Fibroblast of skin of scalp (primary cell): ENCODE measurements at places on chromosomes 16 and 17.

DNA sequence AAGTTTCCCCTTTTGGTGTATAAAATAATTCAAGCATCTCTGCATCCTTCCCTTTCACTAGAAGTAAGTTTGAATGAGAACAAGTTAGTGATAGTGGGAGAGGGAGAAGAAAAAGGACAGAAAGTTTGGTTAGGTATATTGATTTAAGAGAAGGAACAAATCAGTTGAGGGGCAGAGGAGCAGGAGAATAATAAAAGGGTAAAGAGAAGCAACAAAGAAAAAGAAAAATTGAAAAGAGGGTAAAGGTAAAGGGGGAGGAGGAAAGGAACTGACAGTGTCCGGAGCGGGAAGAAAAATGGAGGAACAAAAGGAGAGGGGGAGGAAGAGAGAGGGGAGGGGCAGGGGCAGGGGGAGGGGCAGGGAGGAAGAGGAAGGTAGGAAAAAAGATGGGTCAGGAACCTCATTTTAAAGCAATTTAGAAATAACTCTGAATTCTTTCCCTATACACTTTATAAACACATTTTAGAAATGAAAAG, 6.3 kb upstream of the IGF2BP1 start:
- no peak for DNase-seq

GRCh38 chr17:8552577-8553320, 77.8 kb downstream of the MYH10 start:
- no peak for DNase-seq

DNA sequence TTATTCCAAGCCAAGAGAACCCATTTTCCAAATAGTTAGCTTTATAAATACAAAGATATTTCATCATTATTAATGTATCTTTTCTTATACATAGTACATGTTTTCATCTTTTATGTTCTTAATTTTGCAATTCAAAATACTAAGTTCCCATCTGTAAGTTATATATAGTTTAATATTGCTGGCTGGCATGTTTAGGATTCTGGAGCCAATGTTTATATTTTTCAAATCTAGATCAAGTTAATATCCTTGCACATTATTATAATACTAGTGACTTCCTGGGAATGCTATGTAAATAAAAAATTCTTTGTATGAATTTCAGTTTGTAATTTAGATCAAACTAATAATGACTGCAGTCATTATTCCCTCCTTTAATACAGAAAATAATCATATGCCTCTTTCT, 189.7 kb downstream of the CNTNAP4 start:
- no peak for DNase-seq

DNA sequence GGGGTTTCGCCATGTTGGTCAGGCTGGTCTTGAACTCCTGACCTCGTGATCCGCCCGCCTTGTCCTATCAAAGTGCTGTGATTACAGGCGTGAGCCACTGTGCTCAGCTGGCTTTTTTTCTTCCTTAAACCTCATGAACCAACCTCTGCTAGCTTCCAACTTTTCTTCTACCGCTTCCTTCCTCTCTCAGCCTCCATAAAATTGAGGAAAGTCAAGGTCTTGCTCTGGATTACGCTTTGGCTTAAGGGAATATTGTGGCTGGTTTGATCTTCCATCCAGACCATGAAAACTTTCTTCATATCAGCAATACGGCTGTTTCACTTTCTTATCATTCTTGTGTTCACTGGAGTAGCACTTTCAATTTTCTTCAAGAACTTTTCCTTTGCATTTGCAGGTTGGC, 57.5 kb upstream of the SDK2 start:
- DNase-seq = no peak

- no peak for DNase-seq
Observed at GRCh38 chr16:68079626-68080344, 5.4 kb upstream of the NFATC3 start.

- no peak for DNase-seq
Observed at GRCh38 chr17:883586-883962, 96.0 kb downstream of the NXN start.

DNA sequence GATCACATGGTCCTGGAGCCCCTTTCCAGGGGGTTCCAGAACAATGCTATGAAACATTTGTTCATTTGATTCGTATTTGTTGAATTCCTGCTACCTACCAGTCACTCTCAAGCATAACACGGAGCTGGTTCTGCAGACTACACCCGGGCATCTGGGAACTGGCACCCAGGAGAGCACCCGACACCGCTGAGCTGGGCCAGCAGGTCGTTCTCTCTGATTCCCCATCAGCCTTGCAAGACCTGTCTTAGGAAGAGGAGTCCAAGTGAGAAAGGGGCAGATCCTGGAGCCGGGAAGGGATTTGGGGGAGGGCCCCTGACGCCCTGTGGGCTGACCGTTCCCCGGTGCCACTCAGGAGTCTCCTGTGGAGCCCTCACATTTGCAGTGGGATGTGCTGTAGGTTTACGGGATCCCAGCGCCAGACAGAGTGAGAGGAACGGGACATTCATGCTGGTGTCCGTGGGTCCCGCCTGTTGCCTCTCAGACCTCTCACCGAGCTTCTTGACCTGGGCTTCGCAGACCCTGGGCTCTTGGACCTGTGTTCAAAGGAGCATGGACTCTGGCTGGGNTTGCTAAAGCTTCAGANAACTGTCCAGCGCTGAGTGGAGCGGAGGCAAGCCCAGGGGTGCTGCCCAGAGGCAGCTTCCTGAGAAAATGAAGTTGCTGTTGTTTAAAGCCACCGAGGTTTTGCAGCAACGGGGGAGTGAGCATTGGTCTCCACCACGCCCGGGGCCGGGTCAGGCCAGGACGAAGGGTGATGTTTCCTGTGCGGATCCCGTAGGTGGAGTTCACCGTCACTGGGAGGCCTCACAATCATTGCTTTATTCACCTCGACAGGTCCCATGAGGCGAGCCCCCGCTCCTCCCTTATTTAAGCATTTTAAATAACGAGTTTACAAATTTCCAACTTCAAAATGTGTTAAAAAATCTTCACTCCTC, 49.2 kb downstream of the METRNL start:
- DNase-seq = no peak

GRCh38 chr17:31479062-31479408, 87.6 kb downstream of the RAB11FIP4 start:
- DNase-seq = no peak

DNA sequence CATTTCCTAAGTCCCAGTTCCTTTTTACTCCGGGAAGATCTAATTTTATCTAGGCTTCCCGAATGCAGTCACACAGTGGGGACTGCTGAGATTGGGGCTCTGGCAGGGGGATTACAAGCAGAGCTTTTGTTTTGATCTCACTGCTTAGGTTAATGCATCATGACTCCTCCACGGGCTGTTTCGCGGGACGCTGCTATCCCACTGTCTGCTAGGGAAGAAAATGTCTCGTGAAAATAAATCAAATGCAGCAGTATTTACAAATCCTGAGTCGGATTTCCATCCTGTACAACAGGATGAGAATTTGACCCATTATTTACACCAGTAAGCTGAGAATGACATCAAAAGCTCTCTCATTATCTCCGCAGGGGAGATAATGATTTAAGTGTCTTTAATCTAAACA, 83.8 kb downstream of the CDH11 start:
- no peak for DNase-seq

DNA sequence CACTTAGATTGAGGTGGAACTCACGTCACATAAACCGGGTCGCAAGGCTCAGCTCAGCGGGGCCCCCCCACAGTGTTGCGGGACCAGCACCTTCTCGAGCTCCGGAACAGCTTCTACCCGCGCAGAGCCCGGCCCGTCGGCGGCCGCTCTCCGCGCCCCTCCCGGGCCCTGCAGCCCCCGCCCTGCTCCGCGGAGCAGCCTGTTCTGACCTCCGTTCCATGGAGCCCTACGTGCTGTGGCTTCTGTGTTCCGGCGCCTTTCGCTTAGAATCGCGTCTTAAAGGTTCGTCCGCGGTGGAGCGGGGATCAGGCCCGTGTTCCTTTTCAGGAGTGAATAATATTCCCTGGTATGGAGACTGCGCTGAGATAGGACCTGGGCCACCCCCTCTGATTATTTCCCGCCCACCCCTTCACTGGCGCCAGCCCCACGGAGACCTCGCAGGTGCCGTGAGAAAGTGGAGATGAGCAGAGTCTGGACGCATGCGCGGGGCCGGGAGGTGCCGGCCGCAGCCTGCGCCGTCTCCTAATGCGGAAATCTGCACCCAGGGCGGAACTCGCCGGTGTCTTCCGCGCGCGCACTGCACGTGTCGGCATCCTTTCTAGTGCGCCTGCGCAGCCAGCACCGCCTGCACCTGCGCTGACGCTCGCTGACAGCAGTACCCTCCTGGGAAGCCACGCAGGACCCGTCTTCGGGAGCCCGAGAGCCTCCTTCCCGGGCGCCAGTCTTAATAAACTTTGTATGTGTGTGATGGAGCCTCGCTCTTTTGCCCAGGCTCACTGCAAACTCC, 30.9 kb downstream of the ZNF778 start:
- DNase-seq = no peak

DNA sequence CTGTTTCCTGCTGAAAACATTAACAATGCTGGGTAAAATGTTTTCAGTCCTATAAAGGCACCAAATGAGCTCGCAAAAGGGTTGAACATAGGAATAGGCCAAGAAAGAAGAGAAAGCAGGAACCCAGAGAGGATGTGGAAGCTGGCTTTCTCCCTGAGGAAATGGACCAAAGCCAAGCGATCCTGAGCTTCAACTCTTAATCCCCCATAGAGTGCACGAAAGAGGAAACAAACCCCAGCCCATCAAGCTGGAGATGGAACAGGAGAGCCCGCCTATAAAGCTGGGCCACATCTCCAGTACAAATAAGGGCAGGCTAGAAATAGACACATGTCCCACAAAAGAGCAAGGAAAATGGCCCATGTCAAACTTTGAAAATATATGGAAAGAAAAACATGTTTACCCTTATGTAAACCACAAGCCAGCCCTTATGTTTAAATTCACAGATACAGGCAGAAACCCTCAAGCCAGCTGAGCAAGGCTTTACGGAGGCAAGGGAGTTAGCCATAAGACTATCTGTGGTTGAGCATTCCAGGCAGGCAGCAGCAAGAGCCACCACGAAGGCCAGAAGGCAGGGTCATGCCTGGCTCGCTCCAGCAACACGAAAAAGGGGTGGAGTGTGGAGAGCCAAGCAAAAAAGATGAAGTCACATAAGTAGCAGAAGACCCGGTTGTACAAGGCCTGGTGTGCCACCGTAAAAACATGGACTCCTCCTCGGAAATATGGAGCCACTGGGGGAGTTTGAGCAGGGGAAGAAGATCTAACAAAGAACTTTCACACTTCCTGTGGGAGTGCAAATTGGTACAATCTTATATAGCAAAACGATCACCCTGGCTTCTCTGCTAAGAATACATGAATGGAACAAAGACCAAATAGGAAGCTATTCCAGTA, 27.8 kb downstream of the COPRS start:
- peak; percentile 72 for DNase-seq

GRCh38 chr17:74271281-74271680, 2.8 kb upstream of the DNAI2 start:
- no peak for DNase-seq

DNA sequence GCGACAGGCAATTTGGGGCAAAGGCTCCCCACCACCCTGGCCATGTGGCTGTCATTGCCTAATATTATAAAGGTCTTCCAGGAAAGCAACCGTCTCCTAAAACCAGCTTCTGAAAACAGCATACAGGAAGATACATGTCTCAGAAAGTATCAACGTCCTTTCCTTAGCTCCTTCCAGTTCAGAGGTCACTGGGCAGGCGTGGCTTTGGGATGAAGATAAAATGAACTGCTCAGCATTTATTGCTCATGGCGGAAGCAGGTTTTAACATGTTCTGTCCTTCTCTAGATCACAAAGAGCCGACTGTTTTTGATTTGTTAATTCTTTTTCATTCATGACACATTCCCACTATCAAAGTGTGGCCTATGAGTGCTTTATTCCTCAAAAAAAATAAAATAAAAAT, 8.0 kb downstream of the CFAP20 start:
- no peak for DNase-seq

DNA sequence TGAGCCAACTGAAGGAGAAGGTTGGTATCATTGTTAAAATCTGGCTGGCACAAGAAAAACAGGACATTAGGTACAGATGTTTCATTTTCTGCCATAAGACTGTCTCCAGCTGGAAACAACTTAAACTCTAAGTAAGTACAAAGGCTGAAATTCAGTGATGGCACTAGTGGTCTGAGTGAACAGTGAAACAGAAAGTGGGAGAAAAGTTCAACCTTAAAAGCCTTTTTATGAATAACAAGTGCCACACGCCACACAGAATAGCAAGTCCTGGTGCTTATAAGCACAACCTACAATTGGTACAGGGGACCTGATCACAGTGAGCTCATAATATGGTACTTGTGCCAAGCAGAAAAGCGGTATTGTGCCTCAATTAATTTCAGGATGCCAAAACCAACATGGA, 56.7 kb downstream of the CEP112 start:
- no peak for DNase-seq

GRCh38 chr17:41678907-41679739, 9.6 kb upstream of the EIF1 start:
- DNase-seq = peak; percentile 39

DNA sequence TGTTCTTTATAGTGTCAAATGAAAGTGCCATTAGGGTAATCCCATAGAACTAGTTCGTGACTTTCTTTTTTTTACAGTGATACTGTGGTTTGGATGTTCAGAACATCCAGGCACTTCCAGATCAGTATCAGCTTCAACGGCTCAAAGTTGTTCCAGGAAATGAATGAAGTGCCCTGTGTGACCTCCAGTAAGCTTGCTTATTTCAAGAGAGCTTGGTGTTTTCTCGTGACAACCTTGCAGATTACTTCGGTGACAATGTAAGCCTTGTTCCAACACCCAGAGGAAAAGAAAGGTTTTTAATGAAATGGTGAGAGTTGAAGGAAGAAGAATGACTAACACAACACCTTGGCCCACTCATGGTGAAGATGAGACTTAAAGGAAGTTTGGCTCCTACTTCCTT, 16.0 kb upstream of the KCNJ16 start:
- DNase-seq = no peak

DNA sequence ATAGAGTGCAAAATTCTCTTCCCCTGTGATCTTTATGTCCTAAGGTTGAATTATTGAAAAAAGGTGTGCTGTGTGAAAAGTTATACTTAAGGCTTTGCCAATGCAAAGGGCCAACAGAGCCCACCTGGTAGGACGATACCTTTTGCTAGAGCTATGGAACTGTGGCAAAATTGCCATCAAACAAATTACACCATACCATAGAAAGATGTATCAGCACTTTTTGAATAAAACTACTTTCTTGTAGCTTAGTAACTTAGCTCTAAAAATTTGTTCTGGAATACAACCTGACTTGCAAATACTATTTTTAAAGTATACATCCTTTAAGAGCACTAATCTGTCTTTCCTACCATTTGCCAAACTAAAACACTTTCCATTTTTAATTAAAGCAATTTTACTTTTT, 147.2 kb upstream of the ERCC4 start:
- DNase-seq = no peak
